ENCODE measurements at places on chromosomes 13 and 19.

DNA sequence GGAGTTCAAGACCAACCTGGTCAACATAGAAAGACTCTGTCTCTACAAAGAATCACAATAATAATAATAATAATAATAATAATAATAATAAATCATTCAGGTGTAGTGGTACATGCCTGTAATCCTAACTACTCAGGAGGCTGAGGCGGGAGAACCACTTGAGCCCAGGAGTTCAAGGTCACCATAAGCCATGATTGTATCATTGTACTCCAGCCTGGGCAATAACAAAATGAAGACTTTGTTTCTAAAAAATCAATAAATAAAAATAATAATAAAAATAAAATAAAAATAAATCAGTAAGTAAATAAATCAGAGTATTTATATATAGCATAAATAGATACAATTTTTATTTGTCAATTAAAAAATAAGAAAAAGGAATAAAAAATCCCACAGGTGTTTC is 1636.4 kb downstream of the SLITRK1 start:
- no peak for DNase-seq

DNA sequence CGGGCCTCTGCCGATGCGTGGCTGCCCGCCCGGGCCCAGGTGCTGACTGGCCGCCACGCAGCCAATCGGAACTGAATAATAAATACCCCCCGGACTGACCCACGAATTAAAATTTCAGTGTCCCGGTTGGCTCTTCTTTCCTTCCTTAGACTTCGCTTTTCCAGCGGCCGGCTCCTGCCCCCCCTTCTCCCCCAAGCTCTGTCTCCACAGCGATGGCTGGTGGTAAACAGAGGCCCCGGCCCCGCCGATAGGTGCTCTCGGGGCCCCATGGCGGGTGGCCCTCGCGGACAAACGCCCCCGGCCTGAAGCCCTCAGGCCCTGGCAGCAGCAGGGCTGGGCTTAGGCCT is 2.6 kb downstream of the ZBTB7A start:
- no peak for DNase-seq

GRCh38 chr19:42176649-42176989 is 40.9 kb downstream of the DEDD2 start:
- DNase-seq, result peak; percentile 95

DNA sequence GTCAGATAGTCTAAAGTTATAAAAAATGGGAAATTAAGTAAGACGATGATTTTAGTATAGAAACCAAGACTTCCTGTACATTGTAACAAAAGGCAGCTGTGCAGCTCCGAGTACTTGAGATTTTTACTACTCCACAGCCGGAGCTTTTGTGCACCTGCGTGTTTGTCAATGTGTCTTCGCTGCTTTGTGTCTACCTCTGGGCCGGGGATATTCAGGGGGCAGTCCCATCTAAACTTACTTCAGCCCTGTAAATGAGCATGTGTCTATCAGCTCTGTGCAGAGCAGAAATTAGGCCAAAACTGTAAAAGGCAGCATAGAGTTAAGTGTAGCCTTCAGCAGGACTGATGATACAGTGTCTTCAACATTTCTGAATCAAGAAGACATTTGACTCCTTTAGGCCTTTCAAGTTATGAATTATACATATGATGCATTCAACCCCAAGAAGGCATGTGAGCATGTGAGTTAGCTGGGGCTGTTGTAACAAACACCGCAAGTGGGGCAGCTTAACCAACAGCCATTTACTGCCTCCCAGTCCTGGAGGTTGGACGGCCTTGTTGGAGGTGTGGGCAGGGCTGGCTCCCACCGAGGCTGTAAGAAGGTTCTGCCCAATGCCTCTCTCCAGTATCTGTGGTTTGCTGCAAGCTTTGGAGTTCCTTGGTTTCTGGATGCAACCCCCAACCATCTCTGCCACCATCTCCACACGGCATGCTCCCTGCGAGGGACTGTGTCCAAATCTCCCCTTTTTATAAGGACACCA is 191.0 kb upstream of the IRS2 start:
- DNase-seq, result no peak

- DNase-seq, result peak; percentile 73
These were observed 2.6 kb upstream of the KLK15 start for GRCh38 chr19:50835785-50836542.
